NCI-H1105 treated with DMSO at 0.1 percent for 48 hours (cell line): ENCODE measurements at places on chromosomes 12 and 14.

DNA sequence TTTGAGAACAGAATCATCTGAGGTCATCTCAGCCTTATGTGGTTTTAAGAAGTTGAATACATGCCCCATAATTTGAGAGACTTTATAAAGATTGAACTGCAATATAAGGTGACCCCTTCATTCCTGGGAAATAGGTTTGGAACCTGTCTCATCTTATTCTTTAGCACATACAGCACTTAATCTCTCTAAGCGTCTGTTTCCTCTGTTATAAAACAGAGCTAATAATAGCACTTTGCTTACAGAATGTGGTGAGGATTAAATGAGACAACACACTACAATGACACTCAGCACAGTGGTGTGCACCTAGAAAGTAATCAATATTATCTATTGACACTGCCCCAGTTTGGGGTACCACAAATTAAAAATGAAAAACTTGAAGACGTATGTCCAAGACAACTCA is 102.1 kb downstream of the DUSP6 start:
- no peak for DNase-seq

- no peak for DNase-seq
These were observed 47.4 kb downstream of the IFNG-AS1 start for GRCh38 chr12:68036642-68037041.

GRCh38 chr12:109828754-109829511 is 4.3 kb downstream of the TRPV4 start:
- no peak for DNase-seq

GRCh38 chr12:107475900-107476299 is 209.7 kb upstream of the PWP1 start:
- no peak for DNase-seq

- no peak for DNase-seq
These were observed 103.9 kb downstream of the PDE3A start for GRCh38 chr12:20472102-20472782.
